Brain microvascular endothelial cell (primary cell): ENCODE measurements at places on chromosomes 3 and 15.

- DNase-seq = no peak
Observed at GRCh38 chr15:98731712-98732450, 83.5 kb downstream of the IGF1R start.

- DNase-seq = no peak
Observed at GRCh38 chr15:94297558-94297957, 66.2 kb downstream of the MCTP2 start.

- DNase-seq = no peak
Observed at GRCh38 chr3:72663429-72663828, 184.8 kb downstream of the SHQ1 start.

DNA sequence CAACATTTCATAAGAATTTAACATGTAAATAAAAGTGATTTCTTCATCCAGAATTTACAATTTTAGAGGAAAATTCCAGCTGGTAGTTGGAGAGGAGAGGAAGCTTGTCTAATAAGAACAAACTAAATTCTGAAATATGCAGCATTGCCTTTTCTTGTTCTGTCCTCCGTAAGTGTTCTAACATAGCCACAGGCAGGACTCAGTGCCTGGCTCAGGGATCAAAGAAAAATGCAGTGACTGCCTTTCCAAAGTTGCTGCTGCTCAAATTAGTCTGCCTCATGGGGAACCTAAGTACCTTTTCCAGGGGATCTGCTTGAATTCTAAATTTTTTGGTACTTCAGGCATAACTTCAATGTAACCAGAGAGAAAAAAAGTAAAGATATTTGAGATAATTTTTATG, 713.0 kb upstream of the CADM2 start:
- DNase-seq = no peak

DNA sequence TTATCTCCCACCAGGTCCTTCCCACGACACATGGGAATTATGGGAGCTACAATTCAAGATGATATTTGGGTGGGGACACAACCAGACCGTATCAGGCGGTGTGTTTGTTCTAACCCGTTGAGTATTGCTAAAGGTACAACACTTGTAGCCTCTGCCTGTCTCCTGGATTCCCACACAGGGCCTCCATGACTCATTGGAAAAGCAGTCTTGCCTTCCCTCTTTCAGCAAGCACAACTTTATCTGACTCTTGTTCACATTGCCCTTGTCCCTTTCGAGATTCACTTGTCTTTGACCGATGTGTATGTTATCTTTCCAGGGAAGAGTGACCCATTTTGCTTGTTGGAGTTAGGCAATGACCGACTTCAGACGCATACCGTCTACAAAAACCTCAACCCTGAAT, 152.3 kb downstream of the MCTP2 start:
- DNase-seq = peak; percentile 43

- no peak for DNase-seq
Observed at GRCh38 chr3:125587039-125587648, 8.2 kb downstream of the OSBPL11 start.

- DNase-seq = no peak
Observed at GRCh38 chr15:74202452-74203401, at the start of gene STRA6. Gene STRA6, minus strand, starts transcription at chr15:74202787. Its CDS starts 520 bp downstream, at chr15:74202267.

GRCh38 chr3:86988235-86988634, 2.7 kb downstream of the VGLL3 start:
- peak; percentile 88 for DNase-seq

DNA sequence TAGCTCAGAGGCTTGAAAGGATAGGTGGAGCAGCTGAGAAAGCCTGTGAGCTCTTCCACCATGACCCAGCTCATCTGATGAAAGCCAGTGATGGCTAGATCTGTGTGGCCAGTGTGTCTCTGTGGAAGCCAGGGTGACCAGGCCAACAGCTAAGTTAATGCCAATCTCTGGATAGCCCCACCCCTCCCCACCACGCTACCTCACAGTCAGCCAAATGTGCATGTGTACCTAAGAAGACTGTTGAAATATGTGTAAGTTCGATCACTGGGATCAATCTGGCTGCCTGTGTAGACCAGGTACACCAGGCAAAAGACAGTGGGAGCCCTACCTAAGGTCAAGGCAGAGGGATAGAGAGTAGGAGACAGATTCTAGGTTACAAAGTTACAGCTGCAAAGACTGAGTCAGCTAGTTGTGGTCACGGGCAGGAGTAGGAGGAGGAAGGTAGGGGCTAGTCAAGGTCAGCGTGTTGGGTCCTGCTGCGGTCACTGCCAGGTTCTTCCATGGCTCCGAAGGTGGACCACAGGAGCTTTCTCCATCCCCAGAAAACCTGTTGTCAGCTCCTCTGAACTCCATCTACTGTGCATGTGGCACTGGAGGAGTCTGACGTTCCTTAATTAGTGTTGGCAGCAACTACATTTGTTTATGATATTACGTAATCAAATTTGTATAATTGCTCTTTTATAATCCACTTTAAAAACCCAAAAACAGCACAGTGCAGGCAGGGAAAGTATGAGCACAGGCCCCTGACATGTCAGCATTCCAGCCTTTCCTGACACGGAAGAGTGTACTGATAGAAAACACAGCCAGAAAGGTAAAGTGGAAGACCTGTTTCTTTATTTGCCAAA, 318.0 kb downstream of the CLSTN2 start:
- no peak for DNase-seq

GRCh38 chr3:141070727-141071357, 19.7 kb downstream of the SPSB4 start:
- DNase-seq = no peak

GRCh38 chr15:91128016-91128415, 28.0 kb downstream of the SV2B start:
- no peak for DNase-seq

DNA sequence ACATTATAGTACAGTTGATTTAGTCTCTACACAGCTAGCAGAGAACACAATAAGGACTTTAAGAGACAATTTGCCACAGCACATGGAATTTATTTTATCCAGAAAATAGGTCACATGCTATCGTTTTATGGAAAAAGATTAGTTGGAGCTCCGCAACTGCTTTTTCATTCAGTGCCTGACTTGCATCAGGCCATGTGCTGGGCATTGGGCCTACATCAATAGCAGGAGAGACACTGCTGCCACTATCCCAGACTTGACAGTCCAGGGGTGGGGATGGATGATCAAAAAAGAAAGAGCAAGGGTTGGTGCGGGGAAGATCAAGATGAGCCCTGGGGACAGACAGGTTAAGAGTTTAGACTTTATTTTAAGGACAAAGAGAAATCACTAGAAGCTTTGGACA, 75.2 kb upstream of the C3orf80 start:
- DNase-seq = no peak

DNA sequence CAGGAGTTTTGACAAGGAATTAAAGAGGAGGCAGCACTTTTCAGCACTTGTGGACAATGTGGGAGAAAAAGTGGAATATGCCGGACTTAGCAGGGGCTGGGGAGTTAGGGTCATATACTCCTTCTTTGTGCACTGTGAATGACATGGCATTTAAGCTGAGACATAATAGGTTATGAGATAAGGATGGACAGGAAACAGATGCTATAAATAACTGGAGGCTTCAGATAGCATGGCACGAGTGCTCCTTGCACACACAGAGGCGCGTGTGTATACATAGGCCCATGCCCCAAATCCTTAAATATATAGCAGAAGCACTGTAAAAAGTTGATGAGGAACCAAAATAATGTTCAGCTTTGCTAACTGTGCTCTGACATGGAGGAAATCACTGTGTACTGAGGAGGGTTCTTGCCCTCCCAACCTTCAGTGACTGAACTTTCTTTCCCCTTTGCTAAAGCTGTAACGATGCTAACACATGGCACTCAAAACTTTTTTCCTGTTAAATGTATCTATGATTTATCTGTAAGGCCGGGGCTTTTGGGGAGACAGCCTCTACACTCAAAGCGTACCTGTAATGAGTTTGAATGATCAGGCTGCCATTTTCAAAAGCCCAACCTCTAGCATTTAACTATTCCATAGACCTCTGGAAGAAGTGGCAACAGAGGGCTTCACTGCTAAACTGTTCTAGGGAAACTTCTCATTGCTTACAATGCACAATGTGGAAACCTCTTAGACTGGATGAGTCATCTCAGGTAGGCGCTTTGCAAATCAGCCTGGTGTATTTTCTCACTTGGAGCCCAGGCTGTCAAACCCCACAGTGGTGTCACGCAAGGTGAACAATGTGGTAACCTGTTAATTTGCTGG, 784.6 kb downstream of the NR2F2 start:
- no peak for DNase-seq

- no peak for DNase-seq
Observed at GRCh38 chr3:23950293-23950692, 5.2 kb downstream of the NR1D2 start.

DNA sequence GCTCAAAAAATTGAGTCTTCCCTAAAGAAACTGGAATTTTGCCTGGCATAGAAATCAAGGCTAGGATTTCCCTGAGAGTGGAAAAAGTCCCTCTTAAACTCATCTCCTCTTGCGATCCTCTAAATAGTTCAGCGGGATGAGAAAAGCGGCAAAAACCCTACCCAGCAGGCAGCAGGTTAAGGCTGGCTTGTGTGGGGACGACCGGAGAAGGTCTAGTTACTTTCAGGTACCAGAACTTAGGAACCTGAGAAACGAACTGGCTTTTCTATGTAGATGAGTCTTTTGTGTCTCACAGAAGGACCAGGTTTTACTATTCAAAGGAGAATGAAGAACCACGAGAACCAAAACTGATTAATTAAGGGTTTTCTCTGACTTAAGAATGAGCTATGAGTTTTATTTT, 523.7 kb upstream of the TGFBR2 start:
- no peak for DNase-seq

GRCh38 chr3:4233488-4233887, 69.7 kb upstream of the SETMAR start:
- DNase-seq = no peak

GRCh38 chr3:89017531-89017930, 89.9 kb upstream of the EPHA3 start:
- DNase-seq = no peak

GRCh38 chr3:148205977-148206376, 491.7 kb upstream of the AGTR1 start:
- DNase-seq = no peak

DNA sequence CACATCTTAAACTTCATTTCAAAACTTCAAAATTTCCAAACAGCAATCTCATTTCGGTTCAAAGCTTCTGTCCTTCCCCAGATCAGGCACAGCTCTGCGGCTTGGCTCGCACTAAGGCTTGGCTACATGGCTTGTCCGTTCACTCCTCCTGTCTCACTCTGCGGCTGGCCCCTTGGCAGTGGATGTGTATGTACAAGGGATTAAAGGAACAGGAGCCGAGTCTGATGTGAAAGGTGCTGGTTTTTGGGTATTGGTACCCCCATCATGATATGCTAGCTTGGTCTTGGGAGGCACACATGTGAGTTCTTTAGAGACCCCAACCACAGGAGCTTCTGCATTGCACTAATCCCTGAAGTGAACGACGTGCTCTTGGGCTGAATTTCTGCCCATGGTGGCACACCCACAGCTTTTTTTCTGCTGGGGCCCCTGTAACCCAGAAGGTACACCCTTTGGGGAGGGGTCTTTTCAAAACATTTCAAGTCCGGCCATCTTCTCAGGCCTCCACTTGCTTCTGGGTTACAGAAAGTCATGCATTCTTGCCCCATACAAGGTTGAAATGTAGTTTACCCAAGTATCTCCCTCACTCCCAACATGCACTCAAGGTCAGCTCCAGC, 12.6 kb downstream of the TM6SF1 start:
- DNase-seq = no peak

GRCh38 chr3:52871761-52872160, 25.6 kb downstream of the STIMATE start:
- no peak for DNase-seq

GRCh38 chr15:63263519-63263918, 13.9 kb upstream of the APH1B start:
- DNase-seq = no peak
